ENCODE measurements at places on chromosomes 11 and 22.

GRCh38 chr22:28505416-28506149 is 174.1 kb downstream of the TTC28 start:
- DNase-seq = no peak

DNA sequence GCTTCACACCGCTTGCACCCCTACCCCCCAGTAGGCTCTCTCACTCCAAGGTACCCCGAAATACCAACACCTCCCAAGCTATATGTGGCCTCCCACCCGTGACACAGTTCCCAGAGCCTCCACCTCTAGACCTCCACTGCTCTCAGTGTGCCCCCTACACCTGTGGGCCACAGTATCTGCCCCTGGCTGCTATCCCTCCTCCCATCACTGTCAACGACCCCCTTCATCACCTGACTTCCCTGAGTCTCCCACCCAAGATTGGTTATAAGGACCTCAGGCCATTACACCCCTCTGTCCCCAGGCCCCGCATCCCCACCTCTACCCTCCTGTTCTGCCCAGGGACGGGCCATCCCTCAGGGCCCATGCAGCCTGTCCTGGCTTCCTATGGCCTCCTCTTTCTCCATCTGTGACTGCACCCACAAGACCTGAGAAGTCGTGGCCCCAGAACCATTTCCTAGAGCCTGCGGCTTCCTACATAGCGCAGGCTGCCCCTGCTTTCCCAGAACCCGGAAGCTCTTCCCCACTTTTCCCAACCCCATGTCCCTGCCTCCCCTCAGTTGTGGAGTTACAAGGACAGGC is 734 bp downstream of the ACR start:
- DNase-seq = no peak

- no peak for DNase-seq
Measured at GRCh38 chr11:1807264-1807995, 27.4 kb upstream of the SYT8 start.

DNA sequence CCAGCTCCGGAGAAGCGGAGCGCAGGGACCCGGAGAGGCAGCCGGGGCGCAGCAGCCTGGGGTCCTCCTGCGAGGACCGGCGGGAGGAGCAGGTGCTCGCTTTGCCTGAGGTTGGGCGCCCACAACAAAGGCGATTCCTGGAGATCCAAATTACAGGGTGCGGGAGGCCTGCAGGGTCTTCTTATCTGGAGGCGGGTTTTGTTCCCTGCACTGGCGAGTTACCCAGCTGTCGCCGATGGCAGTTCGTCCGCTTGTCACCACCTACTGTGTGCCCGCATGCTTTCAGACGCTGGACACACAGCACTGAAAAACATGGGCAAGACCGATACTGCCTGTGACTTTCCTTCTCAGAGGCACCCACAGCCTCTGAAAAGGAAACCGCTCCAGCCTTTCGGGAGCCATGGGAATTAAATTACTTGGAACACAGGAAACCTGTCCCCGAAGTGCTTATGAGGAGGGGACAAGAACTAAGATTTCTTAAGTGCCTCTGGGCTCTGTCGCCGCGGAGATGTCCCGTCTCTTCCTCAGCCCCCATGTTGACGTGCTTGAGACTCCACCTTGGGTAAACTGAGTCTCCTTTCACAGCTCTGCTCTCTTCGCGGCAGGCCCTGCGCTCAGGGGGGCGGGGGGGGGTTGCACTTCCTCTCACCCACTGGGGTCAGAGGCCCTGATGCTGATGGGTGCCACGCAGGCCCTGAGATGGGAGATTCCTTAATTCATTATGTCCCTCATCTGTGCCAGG is 1.3 kb upstream of the ZFTA start:
- no peak for DNase-seq

Data from HT1080 (cell line).